ENCODE measurements at places on chromosomes 1 and 21.

DNA sequence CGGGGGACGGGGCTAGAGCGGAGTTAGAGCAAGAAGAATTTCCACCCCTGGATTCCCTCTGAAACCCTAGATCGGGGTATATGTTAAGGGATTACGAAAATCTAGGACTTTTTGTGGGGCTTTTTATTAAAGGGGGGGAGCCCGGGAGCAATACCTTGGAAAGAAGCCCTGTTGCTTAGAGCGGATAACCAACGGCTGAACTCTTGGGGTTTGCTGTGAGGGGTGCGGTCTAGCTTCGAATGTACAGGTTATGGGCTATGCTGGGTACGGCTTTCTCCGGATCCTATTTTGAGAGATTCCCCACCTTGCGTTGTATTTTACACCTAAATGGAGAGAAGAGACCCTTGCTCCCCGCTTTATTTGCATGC is 626 bp downstream of the DYRK3 start:
- no peak for DNase-seq

GRCh38 chr1:17123196-17124045 is 4.2 kb upstream of the PADI2 start:
- DNase-seq = no peak

DNA sequence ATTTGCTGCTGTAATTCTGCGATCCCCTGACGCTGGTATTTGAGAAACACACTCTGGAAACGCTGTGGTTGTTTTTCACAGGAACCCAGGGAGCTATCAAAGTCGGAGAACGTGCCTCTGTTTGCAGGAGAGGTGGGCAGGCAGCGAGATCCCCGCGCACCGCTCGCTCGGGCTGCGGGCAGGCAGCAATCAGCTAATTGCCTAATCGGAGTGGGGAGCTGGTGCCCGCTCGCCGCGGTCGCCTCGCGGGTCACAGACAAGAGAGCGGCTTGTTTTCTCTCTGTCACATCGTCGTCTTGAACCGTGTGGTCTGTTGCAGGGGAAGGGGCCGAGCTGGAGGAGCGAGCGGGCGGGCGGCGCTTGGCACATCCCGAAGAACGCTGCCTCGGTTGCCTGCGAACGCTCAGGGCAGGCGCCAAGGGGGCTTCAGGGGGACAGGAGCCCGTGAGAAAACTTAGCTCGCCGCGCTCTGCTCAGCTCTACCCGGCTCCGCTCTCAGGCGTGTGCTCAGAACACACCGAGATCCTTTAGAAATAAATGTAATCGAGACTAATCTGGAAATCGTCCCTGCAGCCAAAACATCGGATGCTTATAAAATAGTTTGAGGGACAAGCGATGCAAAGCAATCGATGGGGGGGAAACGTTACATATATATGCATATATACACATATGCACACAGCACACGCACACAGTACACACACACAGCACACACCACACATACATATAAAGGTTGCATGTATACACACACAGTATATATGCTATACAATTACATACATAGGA is 93.6 kb upstream of the SMYD2 start:
- DNase-seq = no peak

DNA sequence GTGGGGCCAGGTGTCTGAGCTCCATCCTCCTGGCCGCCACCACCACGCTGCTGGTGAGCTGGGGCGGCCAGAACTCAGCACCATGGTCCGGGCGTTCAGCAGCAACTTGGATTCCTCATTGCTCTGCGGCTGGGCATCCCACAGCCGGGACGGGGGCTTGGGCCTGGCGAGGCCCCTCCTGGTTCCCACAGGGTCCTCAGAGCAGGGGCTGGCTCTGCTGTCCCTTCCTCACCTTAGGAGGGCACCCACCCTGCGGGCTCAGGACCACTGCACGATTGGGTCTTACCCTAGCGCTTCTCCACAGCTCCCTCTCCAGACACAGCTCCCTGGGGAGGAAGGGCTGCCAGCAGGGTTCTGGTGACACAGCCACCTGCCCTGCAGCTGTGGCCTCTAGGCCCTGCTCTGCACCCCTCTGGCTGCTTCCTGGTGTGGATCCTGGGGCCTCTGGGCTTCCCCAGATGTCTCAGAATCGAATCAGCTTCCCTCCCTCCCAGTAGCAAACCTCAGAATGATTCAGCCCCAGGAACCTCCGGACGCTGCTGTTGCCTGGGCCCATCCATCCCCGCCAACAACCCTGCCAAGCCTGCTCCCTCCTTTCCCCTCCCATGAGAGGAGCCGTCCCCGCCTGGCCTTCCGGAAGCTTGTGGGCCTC is 25.0 kb downstream of the CRYAA start:
- DNase-seq = peak; percentile 18

- DNase-seq = no peak
Observed at GRCh38 chr21:38984568-38984967, 178.8 kb downstream of the ETS2 start.

DNA sequence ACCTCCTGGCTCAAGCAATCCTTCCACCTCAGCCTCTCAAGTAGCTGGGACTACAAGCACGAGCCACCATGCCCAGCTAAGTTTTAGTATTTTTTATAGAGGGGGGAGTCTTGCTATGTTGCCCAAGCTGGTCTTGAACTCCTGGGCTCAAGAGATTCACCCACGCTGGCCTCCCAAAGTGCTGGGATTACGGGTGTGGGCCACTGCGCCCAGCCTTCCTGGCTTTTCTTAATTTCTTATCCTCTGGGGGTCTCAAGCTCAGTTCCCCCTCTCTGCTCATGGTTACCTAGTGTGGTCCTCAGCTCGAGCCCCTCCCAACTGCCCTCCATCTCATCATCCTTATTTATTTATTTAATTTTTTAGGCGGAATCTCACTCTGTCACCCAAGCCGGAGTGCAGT is 2.9 kb upstream of the RPL22 start:
- no peak for DNase-seq

- DNase-seq = no peak
Observed at GRCh38 chr21:41250519-41250918, 66.1 kb upstream of the FAM3B start.

DNA sequence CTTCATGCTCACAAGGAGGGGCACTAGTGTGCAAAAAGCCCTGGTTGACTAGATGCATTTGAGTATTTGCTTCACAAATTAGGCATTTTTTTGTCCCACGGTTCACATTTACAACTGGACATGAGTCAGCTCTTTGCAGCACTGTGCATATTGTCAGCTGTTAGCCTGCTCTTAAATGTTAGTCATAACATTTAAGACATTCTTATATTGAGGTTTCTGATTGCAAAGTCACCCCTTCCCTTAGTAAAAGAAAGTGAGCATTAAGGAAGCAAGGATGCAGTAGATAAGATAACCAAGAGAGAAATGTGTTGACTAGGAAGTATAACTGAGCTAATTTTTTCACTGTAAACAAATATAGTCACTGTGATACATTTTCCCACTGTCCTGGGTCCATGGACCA is 132.6 kb upstream of the CTTNBP2NL start:
- DNase-seq = no peak

DNA sequence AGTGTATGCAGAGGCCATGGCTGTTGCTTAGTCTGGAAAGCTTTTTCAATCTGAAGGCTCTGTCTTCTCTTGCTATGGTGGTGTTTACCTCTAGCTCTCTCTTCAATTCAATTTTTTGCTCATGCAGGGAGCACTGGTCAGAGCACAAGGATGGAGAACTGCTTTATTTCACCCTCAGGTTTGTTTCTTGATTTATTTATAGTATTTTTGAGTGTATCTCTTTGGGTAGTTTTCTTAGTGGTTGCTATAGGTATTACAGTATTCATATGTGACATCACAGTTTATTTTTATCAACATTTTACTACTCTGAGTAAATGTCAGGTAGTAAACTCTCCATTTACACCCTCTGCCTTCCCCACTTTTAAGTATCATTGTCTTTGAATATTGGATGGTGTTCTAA is 147.9 kb downstream of the RASAL2 start:
- no peak for DNase-seq

Measured in activated T-cell treated with anti-CD3 and anti-CD28 coated beads, Interleukin-2, amount 50 U/mL, for 48 hours (primary cell).